Activated CD8-positive, alpha-beta memory T cell treated with anti-CD3 and anti-CD28 coated beads for 1 hour (primary cell): ENCODE measurements at places on chromosomes 4 and X.

GRCh38 chr4:148649652-148650331, 207.6 kb upstream of the NR3C2 start:
- DNase-seq: no peak

DNA sequence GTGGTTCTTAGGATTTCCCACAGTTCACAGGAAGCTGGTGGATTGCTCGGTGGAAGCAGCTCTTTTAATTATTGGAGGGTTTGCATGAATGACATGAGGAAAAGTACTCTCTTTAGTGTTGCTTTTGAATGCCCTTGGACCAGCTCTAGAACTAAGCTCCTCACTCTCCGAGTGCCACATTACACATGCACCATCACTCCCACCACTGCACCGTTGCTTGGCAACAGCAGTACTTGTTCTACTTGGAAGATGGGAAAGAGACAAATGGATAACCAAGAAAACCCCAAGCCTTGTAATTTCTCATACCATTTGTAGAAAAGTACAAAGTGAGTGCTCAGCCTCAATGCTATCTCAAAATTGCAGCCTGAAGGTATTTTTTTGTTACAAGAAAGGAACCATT, 620.2 kb upstream of the BOD1L1 start:
- no peak for DNase-seq

DNA sequence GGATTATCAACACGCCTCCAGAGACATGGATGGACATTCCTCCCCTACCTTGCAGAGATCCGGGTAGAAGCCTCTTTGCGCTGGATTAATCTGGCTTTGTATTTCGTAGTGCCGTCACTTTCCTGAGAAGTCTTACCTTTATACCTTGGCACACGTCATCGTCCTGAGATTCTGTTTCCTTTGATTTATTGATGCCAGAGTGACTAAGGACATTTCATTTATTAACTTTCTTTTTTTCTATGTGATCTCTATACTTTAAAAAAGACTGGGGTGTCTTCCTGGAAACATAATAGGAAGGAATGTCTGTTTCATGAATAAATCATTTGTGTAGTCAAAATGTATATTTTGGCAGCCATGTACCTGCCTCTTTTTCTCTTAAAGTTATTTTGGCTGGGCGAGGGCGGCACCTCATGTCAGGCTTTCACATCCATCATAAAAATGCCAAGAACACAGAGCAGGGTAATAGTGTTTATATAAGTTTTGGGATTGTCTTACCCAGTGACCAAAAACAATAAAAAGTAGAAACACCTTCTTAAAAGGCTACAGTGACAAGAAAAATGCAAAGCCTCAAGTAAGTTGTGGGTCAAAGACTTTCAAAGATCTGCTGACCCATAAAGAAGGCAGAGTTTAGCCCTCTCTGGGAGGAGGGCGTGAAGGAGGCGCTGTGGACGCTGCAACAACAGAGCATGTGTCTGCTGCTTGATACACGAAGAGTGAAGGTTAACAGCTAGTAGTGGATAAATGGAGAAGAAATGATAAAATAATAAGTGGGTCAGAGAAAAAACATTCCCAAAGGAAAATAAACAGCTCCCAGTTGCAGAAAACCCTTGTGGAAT, 124.4 kb downstream of the SHROOM3 start:
- no peak for DNase-seq

GRCh38 chr4:82797405-82798111, 1.0 kb downstream of the SCD5 start:
- DNase-seq: no peak

DNA sequence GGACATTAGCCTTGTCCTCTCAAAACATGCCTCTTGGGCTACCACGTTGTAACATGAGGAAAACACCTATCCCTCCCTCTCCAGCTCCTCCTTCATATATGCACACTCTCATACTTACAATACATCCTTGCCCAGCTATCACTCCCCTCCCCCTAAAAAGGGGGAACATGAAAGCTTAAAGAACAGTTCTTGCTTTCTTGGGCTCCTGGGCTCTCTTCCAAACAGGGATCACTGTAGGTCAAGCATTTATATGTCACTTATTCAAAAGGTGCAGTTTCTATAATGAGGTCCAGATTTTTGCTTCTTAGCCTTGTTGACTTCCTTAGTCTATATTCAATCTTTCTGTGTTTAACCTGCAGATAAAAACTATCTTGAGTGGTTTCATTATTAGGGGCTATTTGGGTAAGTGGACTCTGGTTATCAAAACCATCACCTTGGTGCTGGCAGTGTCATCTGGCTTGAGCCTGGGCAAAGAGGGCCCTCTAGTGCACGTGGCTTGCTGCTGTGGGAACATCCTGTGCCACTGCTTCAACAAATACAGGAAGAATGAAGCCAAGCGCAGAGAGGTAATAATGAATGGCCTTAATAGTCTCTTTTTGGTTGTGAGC, 119.4 kb downstream of the AKAP4 start:
- DNase-seq: no peak

DNA sequence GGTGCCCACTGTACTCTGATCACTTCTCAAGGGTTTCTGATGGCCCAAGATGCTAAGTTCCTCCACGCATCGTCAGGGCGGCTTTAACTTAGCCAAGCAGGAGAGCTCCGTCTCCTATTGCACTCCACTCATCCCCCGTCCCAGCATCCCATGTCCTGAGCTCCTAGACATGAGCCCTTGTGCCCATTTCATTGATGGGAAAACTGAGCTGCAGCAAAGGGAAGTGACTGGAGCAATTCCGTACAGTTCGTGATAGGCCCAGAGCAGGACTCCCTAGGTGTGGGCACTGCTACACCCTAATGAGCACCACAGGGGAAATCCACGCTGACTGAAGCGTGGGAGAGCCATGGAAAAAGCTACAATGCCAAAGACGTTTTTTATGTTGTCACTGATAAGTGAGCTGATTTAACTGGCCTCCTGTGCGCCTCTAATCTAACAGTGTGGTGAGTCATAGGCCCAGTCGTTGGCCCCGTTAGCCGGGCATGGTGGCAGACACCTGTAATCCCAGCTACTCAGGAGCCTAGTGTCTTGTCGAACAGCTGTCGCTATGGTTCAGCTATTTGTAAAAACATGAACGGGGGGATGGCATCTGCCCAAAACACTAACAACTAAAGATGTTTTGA, 14.9 kb downstream of the NSDHL start:
- no peak for DNase-seq

DNA sequence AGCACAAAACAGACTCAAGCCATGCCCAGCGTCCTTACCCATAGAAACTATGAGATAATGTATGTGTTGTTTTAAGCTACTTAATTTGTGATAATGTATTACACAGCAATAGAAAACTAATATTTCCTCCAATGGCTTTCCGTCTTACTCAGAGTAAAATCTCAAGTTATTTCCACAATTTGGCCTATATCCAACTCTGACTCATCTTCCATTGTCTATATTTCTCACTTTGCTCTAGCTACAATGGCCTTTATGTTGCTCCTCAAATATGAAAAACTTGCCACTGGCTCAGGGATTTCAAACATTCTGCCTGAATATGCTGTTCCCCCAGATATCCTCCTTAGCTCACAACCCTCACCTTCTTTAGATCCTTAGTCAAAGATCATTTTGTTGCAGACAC, 31.6 kb downstream of the IQCM start:
- no peak for DNase-seq
